Colonic mucosa (tissue), 4 donors: ENCODE measurements at places on chromosomes 3 and 15. TPM values are rescaled to one million over a fixed set of nuclear protein-coding genes. Genes with fewer than 3 reads are reported as not detected.

DNA sequence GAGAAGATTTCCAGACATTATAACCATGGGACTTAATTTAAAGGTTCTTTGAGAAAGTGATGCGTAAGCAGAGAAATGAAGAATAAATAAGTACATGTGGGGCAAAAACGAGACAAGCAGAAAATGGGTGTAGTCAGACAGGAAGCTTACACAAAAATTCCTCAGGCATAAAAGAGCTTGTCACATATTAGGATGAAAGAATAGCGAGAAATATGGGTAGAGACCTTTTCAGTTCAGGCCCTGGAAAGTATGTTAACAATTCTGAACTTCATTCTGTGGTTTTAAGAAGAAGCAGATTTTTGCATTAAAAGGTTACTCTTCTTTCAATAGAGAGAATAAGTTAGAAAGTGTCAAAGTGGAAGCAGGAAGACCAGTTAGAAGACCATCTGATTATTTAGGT is 352.4 kb downstream of the ROBO1 start:
- no peaks in the 10 kb centered on the region for H3K36me3 ChIP-seq
- no peak for DNase-seq
- H3K27ac ChIP-seq, result no peak overlapping the region
- H3K4me1 ChIP-seq, result no peaks in the 10 kb centered on the region

GRCh38 chr3:112047264-112047663 is 12.7 kb downstream of the TMPRSS7 start:
- no peaks in the 10 kb centered on the region for H3K27me3 ChIP-seq
- no peaks in the 10 kb centered on the region for H3K36me3 ChIP-seq
- H3K4me3 ChIP-seq, result no peak overlapping the region
- H3K27ac ChIP-seq, result no peak overlapping the region
- no peak for DNase-seq
- no peaks in the 10 kb centered on the region for H3K4me1 ChIP-seq

SRGAP3 gene
- 5.7 TPM for total RNA-seq

GRCh38 chr3:189724356-189724755 is 93.2 kb downstream of the TP63 start:
- no peak overlapping the region for H3K4me3 ChIP-seq
- no peak for DNase-seq
- H3K36me3 ChIP-seq, result no peaks in the 10 kb centered on the region

SMCO1 gene
- total RNA-seq, result not detected

DNA sequence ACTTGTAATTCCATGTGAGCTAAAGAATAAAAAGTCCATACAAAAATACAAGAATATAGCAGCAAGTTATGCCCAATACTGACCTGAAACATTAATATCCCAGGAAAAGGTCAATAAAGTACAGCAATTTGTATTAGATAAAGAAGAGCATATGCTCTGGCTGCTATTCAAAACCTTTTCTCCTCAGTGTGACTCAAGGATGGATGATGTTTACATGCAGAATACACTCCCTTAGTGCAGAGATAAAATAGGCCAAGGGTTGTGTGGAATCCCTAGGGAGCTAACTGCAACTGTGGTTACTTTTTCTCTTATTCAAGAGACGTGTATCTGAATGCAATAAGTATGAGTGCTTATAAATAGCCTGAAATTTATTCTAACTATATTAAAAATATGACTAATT is 78.7 kb downstream of the SLC9A9 start:
- no peak for DNase-seq
- H3K4me1 ChIP-seq, result no peaks in the 10 kb centered on the region
- no peak overlapping the region for H3K27ac ChIP-seq
- H3K4me3 ChIP-seq, result no peak overlapping the region
- H3K27me3 ChIP-seq, result no peaks in the 10 kb centered on the region

CPNE9 gene
- total RNA-seq, result not detected

HEXA gene
- 97.3 TPM for total RNA-seq

CCR8 gene
- 0.29 TPM for total RNA-seq
